ENCODE measurements at places on chromosomes 6 and 20. TPM values are rescaled to one million over a fixed set of nuclear protein-coding genes. Genes with fewer than 3 reads are reported as not detected.

- peak; percentile 79 for DNase-seq
Measured at GRCh38 chr20:61117725-61118124, 134.3 kb upstream of the CDH4 start.

KCNK15 gene
- total RNA-seq = not detected

GRCh38 chr6:22726966-22727365, 157.6 kb downstream of the HDGFL1 start:
- no peak for DNase-seq

DNA sequence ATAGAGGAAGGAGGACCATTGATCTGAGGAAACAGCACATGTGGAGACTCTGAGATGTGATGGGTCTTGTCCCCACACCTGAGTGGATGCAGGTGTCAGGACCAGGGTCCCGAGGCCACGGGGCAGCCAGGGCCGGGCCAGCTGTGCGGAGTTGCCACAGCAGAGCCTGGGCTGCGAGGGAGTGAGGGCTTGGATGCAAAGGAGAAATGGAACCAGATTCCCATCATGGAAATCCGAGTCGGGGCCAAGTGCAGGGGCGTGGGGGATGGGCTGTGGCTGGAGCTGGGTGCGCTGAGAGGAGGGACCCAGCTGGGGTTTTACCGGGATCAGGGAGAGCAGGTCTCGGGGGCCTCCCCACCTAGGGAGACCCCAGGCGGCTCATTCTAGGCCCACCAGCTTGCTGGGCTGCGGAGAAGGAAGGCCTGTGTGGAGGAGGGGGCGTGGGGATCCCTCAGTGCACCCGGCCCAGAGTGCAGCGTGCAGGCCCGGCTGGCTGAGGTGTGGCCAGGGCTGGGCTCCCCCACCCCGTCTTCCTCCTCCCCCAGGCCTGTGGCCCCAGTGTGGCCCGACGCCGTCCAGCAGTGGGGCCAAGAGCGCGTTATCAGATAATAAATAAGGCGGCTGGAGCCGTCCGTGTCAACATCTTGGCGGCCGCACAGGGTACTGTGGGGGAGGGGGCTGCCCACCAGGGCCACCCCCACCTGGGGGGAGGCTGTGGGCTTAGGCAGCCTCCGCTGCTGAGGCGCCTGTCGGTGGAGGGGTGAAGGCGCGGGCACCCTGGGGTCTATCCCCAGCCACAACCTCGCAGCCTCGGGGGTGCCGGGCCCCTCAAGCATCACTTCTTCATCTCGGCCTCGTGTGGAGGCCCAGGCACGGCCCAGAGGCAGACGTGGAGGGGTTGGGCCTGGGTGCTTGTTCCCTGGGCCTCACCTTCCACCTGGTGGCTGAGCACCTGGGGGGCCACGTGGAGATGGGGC, 17.2 kb downstream of the GATA5 start:
- DNase-seq = peak; percentile 6

DNA sequence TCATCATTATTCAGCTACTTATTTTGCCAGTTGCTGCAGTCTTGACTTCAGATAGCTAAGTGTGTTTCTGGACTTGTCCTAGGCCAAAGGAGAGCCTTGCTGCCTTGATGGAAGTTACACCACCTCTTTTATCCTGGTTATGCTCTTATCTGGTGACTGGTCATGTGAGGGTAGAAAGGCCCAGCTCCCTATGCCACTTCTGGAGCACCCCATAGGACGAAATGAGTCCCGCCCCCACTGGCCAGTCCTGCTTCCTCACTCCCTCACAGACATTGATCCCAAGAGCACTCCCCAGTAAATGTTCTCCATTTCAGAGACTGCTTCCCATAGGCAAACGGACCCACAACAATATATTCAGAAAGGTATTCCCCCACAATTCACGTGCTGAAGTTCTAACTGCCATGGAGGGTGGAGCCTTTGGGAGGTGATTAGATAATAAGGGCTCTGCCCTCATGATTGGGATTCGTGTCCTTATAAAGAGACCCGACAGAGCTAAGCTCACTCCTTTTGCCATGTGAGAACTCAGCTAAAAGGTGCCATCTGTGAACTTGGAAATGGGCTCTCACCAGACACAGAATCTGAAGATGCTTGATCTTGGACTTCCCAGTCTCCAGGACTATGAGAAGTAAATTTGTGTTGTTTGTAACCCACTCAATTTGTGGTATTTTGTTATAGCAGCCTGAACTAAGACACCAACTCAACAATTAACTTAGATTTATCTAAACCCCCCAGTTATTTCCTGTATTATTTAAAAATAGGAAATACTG, 21.5 kb upstream of the ELOVL2 start:
- no peak for DNase-seq

DNA sequence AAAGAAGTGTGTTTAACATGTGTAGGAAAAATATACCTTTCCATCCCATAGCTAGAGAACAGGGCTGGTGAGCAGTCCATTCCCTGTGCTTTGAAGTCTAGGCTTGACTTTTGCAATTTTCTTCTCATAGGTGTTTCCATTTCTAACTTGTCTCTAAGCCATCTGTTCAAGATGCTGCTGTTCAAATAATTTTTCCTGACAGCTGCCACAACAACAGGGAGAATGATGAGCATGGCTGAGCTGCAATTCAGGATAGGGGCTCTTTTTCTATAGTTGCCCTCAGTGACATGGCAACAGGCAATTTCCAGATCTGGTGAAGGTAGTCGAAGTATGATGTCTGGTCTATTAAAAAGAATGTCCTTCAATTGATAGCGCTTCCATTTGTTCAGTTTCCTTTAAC, 103.0 kb upstream of the HS3ST5 start:
- DNase-seq = no peak

- DNase-seq = no peak
Measured at GRCh38 chr6:46989398-46989797, 52.7 kb downstream of the ADGRF1 start.

DNA sequence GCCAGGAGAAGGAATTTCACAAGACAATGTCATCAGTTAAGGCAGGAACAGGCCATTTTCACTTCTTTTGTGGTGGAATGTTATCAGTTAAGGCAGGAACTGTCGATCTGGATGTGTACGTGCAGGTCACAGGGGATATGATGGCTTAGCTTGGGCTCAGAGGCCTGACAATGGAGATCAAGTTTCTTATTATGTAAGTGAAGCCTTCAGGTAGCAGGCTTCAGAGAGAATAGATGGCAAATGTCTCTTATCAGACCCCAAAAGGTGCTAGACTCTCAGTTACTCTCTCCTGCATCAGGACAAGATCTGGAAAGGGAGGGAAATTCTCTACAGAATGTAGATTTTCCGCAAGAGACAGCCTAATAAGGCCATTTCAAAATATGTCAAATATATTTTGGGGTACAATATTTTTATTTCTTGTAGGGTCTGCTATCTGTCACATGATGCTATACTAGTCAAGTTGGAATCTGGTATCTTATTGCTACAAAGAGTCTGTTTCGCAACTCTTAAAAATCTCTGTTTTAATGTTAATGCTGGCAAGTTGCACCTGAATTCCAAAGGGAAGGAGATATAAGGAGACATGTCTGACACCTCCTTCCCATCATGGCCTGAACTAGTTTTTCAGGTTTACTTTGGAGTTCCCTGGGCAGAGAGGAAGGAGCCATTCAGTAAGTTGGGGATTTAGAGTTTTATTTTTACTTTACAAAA, 48.8 kb downstream of the TRDN start:
- DNase-seq = no peak

NCOA5 gene
- 9.2 TPM for total RNA-seq

SOBP gene
- total RNA-seq = 0.51 TPM

Data from Caki2 (cell line).